ENCODE measurements at places on chromosomes 11 and 22.

DNA sequence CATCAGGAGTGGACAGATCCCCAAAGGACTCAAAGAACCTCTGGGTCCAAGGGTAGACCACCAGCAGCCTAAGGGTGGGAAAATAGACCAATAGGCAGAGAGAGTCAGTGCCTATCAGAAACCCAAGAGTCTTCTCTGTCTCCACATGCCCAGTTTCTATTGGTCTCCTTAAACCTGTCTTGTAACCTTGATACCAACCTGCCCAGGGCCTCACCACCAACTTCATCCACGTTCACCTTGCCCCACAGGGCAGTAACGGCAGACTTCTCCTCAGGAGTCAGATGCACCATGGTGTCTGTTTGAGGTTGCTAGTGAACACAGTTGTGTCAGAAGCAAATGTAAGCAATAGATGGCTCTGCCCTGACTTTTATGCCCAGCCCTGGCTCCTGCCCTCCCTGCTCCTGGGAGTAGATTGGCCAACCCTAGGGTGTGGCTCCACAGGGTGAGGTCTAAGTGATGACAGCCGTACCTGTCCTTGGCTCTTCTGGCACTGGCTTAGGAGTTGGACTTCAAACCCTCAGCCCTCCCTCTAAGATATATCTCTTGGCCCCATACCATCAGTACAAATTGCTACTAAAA is at the start of gene HBB:
Gene HBB, minus strand, starts transcription at position 340 of the 579 bp plus-strand sequence. Its CDS starts 50 bp downstream, at position 290.
- DNase-seq, result no peak

DNA sequence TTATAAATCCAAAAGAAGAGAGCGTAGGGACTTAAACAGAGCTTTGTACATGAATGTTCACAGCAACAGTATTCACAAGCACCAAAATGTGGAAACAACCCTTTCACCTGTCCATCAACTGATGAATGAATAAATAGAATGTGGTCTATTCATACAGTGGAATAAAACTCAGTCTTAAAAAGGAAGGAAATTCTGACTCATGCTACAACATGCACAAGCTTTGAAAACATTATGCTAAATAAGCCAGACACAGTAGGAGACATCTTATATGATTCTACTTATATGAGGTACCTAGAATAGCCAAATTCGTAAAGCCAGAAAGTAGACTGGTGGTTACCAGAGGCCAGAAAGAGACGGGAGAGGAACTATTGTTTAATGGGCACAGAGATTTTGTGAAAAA is 74.3 kb downstream of the SHANK2 start:
- DNase-seq, result peak; percentile 85

- DNase-seq, result no peak
Observed at GRCh38 chr11:67389477-67389876, 2.3 kb upstream of the RAD9A start.

DNA sequence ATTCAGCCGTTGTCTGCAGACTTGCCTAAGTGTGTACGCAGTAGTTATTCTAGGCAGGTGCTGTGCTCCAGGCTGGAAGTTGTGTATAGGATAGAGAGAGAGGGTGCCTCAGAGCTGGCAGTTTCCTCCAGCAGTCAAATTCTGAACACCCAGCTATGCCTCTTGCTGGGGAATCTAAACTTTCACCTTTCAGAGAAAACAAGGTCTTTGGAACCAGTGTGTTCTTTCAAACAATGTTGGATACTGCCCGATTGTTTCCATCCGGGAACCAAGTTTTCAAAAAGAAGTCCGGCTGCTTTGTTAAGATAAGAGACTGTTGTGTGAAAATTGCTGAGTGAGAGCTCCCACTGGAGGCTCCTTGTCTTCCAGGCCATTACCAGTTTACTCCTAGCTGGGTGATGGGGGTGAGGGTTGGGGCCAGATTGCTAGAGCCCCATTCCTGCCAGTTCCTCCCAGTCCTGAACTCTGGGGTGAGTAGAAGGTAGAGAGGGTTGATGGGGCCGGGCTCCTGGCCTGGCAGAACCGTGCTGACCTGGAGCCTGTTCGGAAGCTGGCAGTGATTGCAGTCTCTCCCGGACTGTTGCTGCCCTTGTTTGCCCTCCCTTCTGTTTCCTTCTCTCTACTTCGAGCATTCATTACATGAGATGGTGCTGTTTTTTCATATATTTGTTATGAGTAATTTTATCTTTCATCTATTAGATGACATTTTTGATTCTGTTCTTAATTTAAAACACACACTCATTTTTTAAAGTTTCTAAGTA is 150.2 kb downstream of the TEAD1 start:
- DNase-seq, result no peak

DNA sequence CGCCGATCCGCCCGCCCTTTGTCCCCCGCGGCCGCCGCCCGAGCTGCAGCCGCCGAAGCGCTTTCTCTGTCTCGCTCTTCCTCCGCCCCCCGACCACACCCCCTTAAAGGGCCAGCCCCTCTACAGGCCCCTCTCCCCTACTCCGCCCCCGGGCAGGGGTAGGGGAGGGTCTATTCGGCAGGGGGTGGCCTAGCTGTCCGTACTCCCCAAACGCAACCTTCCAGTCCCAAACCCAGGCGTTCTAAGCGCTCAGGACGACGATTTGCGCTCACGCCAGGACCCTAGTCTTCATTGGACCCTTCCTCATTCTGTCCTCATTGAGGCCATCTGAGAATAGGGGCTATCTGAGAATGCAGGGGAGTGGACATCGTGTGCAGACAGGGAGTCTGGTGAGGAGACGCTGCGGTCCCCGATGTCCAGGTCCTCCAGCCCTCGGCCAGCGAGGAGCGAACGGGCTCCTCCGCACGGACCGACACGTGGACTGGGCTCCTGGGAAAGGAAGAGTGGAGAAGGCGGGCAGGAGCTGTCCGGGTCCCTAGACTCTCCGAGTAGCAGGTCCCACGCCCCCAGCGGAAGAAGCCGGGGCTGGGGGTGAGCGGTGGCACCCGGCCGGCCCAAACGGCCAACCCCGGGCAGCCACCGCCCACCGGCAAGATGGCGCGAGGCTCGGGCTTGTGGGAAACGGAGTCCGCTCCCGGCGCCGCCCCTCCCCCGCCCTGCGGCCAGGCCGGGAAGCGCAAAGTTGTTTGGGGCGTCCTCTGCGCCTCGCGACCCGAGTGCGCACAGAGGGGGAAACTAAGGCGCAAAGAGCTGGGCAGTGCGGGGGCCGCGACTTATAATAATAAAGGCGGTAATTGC is at the start of gene PPP1R14B:
Gene PPP1R14B, minus strand, starts transcription at position 73 of the 858 bp plus-strand sequence. CDS start 270 bp downstream, outside the sequence.
- peak; percentile 69 for DNase-seq

DNA sequence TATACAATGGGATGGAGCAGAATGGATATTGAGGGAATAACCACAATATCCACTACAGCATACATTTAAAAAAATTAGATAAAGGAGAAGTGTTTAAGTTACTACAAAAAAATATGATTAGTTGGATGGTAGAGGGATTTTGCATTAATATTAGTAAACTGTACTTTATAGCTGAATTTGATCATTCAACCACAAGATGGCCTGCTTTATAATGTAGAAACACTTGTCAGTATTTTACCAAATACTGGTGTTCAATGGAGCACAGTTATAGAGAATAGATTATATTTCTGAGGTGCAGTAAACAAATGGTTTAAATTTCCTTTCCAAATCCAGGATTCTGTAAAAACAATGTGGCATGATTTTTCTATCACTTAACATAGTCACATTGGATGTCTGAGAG is 818.8 kb upstream of the CHORDC1 start:
- DNase-seq, result peak; percentile 4

DNA sequence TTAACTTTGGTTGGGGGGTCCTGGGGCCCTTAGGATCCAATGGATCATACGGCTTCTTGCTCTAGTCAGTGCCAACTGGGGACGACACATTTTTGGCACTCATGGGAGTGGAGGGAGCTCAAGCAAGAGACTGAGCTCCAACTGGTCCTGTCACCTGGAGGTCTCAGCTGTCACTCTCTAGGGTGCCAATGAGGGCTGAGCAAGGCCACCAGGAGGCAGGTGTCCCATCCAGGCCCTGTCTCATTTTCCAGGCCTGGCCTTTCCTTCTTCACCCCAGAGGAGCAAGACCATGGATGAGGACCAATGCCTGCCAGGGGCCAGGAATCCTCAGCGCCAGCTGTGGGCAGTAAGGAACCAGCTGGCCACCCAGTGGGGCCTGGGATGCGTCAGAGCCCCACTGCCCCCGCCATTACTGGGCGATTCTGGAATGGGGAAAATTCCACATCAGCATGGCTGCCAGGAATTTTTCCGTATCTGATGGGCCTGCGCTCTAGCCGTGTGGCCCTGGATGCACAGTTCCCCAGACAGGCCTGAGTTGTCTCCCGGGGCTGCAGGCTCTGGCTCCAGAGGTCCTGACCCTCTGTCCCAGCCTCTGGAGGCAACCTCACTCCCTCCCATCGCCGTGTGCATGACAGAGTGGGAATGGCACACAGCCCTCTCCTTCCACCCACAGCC is 669 bp upstream of the GAL3ST1 start:
- DNase-seq, result no peak

- DNase-seq, result no peak
Observed at GRCh38 chr11:111355956-111356659, 23.0 kb downstream of the POU2AF1 start.

DNA sequence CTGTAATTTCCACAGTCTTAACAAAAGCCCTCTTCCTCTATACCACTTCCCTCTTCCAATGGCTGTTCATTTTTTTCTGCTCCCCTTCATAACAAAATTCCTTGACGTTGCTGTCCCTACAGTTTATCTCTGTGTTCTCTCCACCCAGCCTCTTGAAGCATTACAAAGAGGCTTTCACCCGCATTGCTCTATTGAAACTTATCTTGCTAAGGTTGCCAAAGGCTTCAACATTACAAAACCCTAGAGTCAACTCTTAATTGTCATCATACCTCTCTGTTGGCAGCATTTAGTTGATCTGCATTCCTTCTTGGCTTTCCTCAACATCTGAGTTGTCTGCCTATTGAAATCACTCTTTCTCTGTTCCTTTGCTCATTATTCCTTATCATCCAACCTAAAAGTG is 1055.7 kb downstream of the JRKL start:
- no peak for DNase-seq

GRCh38 chr11:66470015-66470414 is 3.3 kb downstream of the PELI3 start:
- DNase-seq, result no peak

DNA sequence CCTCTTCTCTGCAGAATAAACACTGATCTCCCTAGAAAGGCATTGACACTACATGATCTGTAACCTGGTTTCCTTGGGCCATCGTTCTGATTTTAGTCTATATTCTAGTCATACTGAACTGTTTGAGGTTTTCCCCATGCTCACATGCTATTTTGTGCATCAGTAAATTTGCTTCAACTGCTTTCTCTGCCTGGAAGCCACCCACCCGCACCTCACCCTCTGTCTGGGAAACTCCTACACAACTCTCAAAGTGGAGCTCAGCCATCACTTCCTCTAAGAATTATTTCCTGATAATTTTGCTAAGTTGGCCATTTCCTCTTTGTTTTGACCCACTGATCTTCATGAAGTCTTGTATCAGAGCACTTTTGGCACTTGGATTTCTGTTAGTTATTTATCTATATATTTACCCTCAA is 36.1 kb downstream of the MMP20 start:
- DNase-seq, result no peak

DNA sequence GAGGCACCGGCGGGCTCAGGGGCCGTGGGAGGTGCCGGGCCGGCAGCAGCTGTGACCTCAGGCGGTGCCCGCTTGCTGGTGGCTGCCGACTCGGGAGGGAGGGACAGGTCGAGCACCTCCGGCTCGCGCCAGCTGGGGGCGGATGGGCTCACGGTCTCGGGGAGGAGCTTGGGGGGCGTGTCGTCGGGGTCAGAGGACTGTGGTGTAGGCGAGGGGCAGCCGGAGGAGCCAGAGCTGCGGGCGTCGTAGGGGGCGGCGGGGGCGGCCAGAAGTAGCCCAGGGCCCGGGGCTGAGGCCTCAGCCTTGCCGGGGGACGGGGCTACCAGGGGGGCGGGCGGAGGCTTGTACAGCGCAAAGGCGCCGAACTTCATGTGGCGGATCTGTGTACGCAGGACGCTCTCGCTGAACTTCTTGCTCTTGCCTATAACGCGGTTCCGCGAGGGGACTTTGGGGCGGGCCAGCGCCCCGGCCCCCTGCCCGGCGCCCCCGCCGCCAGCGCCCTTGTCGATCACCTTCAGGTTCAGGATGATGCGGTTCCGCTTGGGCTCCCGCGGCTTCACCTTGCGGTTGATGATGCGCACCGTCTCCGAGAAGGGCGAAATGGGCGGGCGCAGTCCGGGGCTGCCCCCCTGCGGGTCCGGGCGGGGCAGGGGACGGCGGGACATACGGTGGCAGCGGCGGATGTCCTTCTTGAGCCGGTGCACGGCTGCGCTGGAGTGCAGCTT is 5.5 kb downstream of the CBX6 start:
- DNase-seq, result no peak

DNA sequence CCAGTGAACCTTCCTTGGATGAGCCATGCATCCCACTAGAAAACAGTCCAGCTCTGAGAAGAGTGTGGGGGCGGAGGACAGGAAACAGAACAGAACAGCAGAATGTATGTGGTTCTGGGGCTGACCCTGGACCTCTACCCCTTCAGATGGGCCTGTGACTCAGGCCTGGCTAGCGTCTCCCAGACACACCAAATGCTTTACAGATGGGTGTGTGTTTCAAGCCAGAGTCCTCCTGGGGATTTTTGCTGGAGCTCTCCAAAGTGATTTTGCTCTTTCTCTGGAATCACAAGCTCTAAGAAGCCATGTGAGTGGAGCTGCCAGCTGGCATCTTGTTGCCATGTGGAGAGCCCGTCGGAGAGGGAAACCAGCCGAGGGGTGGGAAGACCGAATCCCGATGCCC is 13.2 kb upstream of the C1QTNF4 start:
- no peak for DNase-seq
